ENCODE measurements at places on chromosomes 1 and 21.

DNA sequence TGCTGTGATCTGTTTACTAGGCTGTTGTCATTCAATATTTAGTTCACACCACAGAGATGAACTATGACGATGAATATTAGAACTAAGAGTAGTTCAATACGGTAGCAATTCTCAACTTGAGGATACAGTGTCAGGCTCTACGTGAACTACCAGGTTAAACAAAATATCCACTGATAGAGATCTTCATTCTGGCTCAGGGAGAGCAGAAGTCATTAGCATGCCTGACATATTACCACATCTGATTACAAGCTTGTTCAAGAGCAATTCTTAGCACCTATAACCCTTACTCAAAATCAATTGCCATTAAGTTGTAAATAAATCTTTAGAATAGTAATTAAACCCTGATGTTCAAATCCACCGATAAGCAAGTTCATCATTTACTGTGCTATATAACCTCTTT lies 207.2 kb downstream of the CHRM3 start:
- DNase-seq = no peak

DNA sequence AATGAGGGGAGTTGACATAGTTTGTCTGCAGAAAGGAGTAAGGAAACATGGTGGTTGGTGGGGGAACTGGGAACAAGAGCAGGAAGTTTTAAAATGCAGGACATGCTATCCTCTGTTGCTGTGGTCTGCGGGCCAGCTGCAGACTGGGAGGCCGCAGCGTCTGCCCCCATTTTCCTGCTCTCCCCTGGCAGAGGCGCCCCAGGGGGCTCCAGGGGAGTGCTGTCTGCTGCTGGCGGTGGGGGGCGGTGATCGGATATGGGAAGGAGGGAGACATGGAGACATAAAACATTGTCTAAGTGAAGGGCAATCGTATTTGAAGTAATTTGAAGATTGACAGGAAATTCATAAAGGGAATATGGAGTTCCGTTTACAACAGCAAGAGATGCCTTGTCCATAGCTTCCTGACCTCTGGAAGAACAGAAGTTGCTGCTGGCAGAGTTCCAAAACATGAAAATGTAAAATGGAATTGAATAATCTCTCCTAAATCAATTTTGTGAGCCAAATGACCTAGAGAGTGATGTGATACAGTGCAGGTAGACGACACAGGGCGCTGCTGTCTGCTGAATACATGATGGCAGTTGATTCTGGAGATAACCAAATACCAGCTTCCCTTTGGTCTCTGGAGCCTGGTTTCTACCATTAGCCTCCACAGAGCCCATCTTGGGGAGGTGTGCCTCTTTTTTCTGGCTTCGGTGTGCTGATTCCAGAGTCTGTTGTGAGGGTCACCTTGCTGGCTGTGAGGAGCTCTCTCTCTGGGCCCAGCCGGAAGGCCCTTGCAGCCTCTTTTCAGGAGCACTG lies 61.0 kb downstream of the PCBP3 start:
- no peak for DNase-seq

DNA sequence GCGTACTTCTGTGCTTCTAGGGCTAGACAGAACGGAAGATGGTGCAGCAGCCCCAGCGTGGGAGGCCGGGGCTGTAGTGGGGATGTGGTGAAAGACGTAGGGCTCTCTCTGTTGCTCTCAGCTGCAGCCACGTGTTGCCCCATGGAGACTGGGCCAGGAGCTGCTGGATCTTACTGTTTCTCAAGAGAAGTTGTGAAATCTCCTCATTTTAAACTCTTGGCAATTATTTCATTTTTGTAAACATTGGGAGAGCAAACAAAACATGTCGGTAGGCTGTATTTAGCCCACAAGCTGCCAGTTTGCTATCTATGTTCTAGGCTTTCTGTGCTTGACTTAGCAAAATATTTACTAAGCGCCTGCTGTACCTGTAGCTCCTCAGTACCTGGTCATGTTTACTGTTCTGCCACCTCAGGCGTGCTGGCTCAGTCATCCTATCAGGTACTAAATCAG lies 15.9 kb upstream of the ELOA start:
- peak; percentile 76 for DNase-seq

GRCh38 chr1:78856096-78856495 lies 150.4 kb downstream of the ADGRL4 start:
- DNase-seq = no peak

Data from coronary artery (tissue), 2 donors.